ENCODE measurements at places on chromosomes 2 and 18. TPM values are rescaled to one million over a fixed set of nuclear protein-coding genes. Genes with fewer than 3 reads are reported as not detected.

- no peak overlapping the region for H3K27ac ChIP-seq
- H3K4me3 ChIP-seq = no peak overlapping the region
- H3K27me3 ChIP-seq = no peaks in the 10 kb centered on the region
- H3K4me1 ChIP-seq = peaks cover 9% of the 10 kb centered on the region
- H3K36me3 ChIP-seq = no peaks in the 10 kb centered on the region
Observed at GRCh38 chr18:59035591-59035990, 104.1 kb upstream of the SEC11C start.

- no peak for DNase-seq
- no peaks in the 10 kb centered on the region for H3K36me3 ChIP-seq
- H3K27ac ChIP-seq = no peak overlapping the region
- no peak overlapping the region for H3K4me3 ChIP-seq
- H3K4me1 ChIP-seq = no peaks in the 10 kb centered on the region
- H3K27me3 ChIP-seq = no peaks in the 10 kb centered on the region
Observed at GRCh38 chr18:45081566-45082181, 401.0 kb downstream of the SETBP1 start.

DNA sequence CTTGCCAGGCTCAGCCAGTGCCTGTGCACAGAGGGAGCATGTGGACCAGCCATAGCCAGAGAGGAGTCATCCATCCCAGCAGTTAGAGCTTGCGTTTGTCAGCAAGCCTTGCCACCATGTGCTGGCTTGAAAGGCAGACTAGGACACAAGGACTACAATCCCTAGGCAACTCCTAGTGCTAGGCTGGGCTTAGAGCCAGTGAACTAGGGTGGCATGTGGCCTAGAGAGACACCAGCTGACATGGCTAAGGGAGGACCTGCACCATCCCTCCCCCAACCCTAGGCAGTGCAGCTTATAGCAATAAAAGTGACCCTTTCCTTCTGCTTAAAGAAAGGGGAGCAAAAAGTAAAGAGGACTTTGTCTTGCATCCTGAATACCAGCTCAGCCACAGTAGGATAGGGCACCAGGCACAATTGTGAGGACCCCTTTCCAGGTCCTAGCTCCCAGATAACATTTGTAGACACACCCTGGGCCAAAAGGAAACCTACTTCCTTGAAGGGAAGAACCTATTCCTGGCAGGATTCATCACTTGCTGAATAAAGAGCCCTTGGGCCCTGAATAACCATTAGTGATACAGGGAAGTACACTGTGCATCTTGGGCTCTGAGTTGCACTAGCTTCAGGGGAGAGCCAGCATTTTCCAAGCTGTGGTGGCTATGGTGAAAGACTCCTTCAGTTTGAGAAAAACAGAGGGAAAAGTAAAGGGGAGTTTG, 38.7 kb upstream of the UXS1 start:
- no peak overlapping the region for H3K4me3 ChIP-seq
- DNase-seq = no peak
- no peaks in the 10 kb centered on the region for H3K27me3 ChIP-seq
- H3K36me3 ChIP-seq = no peaks in the 10 kb centered on the region
- H3K27ac ChIP-seq = no peak overlapping the region
- peaks cover 6% of the 10 kb centered on the region for H3K4me1 ChIP-seq

GRCh38 chr2:99911736-99912135, 230.7 kb downstream of the AFF3 start:
- no peaks in the 10 kb centered on the region for H3K27me3 ChIP-seq

DNA sequence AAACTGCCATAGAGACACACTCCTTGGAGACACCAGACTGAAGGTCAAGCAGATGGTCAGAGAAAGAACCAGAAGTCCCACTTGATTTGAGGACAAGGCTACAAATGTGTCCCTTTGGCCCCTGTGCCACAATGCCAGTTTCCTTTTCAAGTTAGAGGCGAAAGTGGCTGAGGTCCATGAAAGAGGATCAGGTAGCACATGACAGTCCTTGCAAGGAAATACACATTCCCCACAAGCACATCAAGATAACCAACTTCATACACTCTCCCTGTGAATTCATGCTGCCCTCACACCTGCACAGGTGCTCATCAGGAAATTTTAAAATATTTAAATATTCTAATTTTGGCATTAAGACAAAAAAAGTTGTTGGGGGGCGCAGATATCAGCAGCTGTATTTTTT, 218.6 kb downstream of the TCF4 start:
- H3K4me3 ChIP-seq = no peak overlapping the region
- H3K27ac ChIP-seq = no peak overlapping the region
- DNase-seq = no peak

HTRA2 gene
- 32.0 TPM for total RNA-seq

FECH gene
- 43.6 TPM for total RNA-seq
